ENCODE measurements at places on chromosomes 7 and 10. TPM values are rescaled to one million over a fixed set of nuclear protein-coding genes. Genes with fewer than 3 reads are reported as not detected.

DNA sequence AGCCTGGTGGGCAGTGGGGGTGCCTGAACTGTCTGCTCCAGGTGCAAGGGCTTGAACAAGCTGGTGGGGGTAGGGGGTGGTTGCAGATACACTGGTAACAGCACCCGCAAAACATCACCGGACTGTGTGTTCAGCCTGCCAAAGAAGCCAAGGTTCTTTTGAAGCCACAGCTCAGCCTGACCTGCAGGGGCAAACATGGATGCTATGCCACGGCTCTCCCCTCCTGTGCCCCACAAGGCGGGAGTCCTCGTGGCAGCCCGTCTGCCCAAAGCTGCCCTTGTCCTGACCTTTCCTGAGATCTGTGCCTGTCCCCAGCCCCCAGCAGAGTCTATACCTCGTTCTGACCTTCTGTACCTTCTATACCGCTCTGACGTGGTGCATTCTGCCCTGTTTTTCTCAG, 285.7 kb downstream of the GLRX3 start:
- no peak overlapping the region for H3K27ac ChIP-seq
- DNase-seq = no peak
- H3K4me1 ChIP-seq = no peaks in the 10 kb centered on the region
- H3K4me3 ChIP-seq = no peak overlapping the region
- no peaks in the 10 kb centered on the region for H3K27me3 ChIP-seq

DNA sequence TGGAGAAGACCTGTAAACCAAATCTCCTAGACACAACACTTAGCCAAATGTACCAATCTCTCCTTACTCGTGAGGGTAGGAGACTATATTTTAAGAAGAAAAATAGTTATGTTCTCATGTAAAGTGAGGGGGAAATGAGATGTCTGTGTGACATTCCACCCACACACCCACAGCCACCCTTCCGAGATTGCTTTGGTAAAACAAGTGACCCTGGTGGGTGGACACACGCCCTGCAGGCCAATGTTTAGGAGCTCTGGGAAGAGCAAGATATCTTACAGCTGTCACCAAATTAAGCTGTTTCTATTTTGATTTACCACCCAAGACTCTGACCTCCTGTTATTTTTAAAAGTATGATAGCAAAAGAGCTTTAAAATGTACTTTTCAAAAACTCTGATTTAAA, 147.2 kb upstream of the PFKP start:
- H3K4me1 ChIP-seq = no peaks in the 10 kb centered on the region
- H3K27ac ChIP-seq = no peak overlapping the region
- DNase-seq = no peak

DNA sequence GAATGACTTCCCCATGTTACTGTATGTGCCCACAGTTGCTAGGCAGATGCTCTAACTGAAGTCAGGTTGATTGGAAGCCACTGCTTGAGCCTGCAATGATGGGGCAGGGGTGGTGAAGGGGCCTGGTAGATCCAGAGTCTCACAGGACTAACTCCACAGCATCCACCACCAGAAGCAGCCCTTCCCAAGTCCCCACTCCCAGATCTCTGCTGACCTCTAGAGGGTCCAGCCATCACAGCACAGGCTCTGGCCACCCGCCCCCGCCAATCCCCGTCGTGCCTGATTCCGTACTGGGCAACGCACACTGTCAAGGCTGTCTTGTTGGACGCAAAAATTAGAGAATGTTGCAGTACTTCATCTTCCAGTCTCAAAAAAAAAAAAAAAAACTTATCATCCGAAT, 136.8 kb upstream of the PDE1C start:
- H3K27ac ChIP-seq = no peak overlapping the region
- no peaks in the 10 kb centered on the region for H3K36me3 ChIP-seq
- DNase-seq = no peak
- no peak overlapping the region for H3K4me3 ChIP-seq

DNA sequence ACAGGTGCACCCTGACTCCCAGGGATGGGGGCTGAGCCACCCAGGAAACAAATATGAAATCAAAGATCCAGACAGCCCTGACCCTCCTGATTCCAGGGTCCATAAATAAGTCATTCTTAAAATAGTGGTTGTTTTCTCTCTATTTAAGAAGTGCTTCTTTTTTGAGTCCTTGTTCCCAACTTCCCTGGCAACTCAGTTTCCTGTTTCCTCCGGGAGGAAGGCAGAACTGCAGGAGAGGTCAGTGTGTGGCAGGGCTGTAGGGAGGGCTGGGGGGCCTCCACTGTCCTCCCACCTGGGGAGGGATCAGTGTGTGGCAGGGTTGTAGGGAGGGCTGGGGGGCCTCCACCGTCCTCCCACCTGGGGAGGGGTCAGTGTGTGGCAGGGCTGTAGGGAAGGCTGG, 88.7 kb upstream of the PDGFA start:
- no peak overlapping the region for H3K4me3 ChIP-seq
- H3K36me3 ChIP-seq = peaks cover 3% of the 10 kb centered on the region
- no peak for DNase-seq
- H3K27ac ChIP-seq = peak overlapping the region; percentile 71
- H3K4me1 ChIP-seq = peaks cover 50% of the 10 kb centered on the region

GRCh38 chr10:49330127-49330665, 31.2 kb downstream of the C10orf71 start:
- H3K36me3 ChIP-seq = no peaks in the 10 kb centered on the region
- no peak overlapping the region for H3K27ac ChIP-seq
- no peak overlapping the region for H3K4me3 ChIP-seq
- peaks cover 3% of the 10 kb centered on the region for H3K27me3 ChIP-seq
- no peak for DNase-seq

- DNase-seq = no peak
- no peak overlapping the region for H3K27ac ChIP-seq
- H3K4me3 ChIP-seq = no peak overlapping the region
- no peaks in the 10 kb centered on the region for H3K36me3 ChIP-seq
Measured at GRCh38 chr10:86690231-86690630, 21.9 kb downstream of the LDB3 start.

- H3K4me1 ChIP-seq = no peaks in the 10 kb centered on the region
- peaks cover 4% of the 10 kb centered on the region for H3K27me3 ChIP-seq
- no peak for DNase-seq
- H3K36me3 ChIP-seq = no peaks in the 10 kb centered on the region
- no peak overlapping the region for H3K4me3 ChIP-seq
Measured at GRCh38 chr10:76916536-76916935, 721.1 kb downstream of the KCNMA1 start.

DNA sequence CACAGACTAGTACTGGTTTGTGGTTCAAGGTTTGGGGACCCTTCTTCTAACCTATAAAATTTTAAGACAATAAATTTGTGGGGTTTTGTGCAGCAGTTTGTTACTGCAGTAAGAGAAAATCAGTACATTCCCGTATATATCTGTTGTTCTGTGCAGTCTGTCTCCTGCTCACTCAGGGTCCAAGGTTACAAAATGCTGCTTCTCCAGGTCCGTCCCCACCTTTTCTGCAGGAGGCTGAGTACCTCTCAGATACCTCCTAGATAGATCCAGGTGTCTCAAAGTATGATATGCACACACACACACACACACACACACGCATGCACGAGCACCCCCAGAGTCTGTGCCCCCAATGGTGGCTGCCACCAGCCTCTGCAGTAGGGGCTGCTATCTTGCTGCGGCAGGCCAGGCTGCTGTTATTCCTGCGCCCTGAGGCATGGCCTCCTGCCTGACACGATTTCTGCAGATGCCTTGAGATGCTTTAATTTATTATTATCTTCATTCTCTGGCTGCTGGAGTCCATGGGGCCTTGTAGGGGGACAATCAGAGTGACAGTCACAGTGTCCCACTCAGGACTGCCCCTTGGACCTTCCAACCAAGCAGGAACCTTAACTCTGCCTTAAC, 25.2 kb upstream of the ASL start:
- H3K36me3 ChIP-seq = no peaks in the 10 kb centered on the region
- DNase-seq = no peak
- H3K27me3 ChIP-seq = no peaks in the 10 kb centered on the region
- no peak overlapping the region for H3K4me3 ChIP-seq
- H3K4me1 ChIP-seq = no peaks in the 10 kb centered on the region

The ODAD2 gene
- not detected for polyA plus RNA-seq

DNA sequence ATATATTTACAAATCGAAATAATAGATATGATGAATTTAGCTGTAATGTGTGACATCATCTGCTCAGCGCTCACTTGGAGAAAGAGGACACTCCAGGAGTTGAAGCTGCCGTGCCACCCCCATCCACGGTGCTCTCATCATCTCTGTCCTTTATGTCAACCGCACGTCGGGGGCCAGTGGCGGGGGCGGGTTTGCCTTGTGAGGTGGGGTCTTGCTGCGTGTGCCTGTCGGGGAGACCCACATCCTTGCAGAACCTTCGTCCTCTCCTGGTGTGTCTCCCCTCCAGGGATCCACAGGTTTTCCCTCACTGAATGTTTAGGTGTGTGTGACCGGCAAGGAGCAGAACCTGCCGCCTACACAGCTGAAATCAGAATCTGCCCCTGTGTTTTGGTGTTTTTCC, 71.6 kb downstream of the INPP5A start:
- H3K36me3 ChIP-seq = no peaks in the 10 kb centered on the region
- H3K27ac ChIP-seq = peak overlapping the region; percentile 34
- peaks cover 18% of the 10 kb centered on the region for H3K4me1 ChIP-seq
- no peak overlapping the region for H3K4me3 ChIP-seq

DNA sequence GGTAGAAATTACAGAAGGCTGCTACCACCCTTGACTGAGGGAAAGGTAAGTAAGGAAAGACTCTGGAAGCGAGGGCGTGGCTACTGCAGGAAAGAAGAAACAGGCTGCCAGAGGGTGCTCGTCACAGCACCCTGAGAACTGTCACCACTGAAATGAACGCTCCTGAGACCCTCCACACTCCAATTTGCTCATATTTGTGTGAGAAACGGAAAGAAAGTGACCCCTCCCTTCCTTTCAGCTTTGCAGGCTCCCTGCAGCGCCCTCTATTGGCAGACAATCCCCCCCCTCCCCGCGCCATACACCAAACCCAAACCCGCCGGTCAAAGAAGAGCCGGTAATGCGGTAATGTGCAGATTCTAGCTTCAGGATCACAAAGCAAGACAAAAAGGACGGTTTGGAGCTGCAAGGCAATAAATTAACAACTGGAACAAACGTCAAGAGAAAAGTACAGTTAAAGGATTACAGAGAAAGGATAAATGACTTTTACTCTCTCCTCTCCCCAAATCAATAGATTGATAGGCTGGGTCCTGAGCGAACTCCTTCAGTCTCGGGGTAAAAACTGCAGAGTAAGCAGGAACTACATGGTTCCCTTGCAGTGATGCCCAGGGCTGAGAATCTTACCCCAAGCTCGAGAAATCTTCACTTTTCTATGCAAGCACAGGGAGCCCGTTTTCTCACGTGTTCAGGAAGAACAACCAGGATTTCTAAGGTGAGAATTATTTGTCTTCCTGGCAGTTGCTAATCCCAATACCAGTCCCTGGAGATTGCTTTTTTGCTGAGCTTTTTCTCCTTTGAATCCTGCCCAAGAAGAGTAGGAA, 47.6 kb downstream of the STEAP1B start:
- H3K4me1 ChIP-seq = peaks cover 14% of the 10 kb centered on the region
- H3K27me3 ChIP-seq = peaks cover 22% of the 10 kb centered on the region
- H3K36me3 ChIP-seq = no peaks in the 10 kb centered on the region
- no peak overlapping the region for H3K27ac ChIP-seq
- DNase-seq = peak; percentile 19
- H3K4me3 ChIP-seq = no peak overlapping the region

- no peak overlapping the region for H3K4me3 ChIP-seq
- no peaks in the 10 kb centered on the region for H3K27me3 ChIP-seq
- no peaks in the 10 kb centered on the region for H3K4me1 ChIP-seq
- H3K27ac ChIP-seq = no peak overlapping the region
- DNase-seq = no peak
- no peaks in the 10 kb centered on the region for H3K36me3 ChIP-seq
Measured at GRCh38 chr7:16875861-16876260, 5.9 kb downstream of the AGR3 start.

The RNF32 gene
- polyA plus RNA-seq = 0.32 TPM

DNA sequence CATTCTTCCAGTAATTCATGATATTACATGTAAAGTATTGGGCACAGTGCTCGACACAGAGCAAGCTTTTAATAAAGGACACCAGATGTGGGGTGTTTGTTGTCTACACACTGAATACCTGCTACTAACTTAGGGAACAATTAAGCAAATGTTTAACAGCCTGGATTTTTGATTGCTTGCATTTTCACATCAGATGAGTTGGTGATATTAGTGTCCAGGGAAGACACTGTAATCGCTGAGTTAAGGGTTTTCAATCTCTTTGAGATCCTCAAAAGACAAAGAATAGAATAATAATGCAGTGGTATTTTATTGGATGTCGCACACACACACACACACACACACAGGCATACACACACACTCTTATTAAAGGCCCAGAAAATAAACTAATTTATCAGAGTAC, 79.1 kb downstream of the VIM start:
- H3K27me3 ChIP-seq = no peaks in the 10 kb centered on the region
- no peak for DNase-seq
- no peak overlapping the region for H3K4me3 ChIP-seq
- no peaks in the 10 kb centered on the region for H3K36me3 ChIP-seq
- no peak overlapping the region for H3K27ac ChIP-seq
- no peaks in the 10 kb centered on the region for H3K4me1 ChIP-seq

The BICC1 gene
- polyA plus RNA-seq = 0.11 TPM

The SCIN gene
- polyA plus RNA-seq = not detected

DNA sequence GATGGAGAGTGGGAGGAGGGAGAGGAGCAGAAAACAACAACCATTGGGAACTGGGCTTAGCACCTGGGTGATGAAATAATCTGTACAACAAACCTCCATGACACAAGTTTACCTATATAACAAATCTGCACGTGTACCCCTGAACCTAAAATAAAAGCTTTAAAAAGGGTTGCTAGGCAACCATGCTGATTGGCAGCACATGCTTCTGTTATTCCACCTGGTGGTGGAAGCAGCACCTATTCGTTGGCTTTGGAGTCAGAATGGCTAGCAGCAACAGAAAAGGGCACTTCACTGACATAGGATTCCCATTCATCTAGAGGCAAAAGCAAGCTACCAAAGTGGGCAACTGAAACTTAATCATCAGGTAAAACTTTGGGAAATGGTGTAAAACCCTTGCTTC, 57.1 kb downstream of the RELN start:
- H3K36me3 ChIP-seq = no peaks in the 10 kb centered on the region
- H3K27me3 ChIP-seq = peaks cover 2% of the 10 kb centered on the region
- no peaks in the 10 kb centered on the region for H3K4me1 ChIP-seq
- no peak overlapping the region for H3K27ac ChIP-seq
- no peak overlapping the region for H3K4me3 ChIP-seq

The ADRB1 gene
- polyA plus RNA-seq = 0.12 TPM

Measured in immature natural killer cell (primary cell).